Chondrocyte (in vitro differentiated cells): ENCODE measurements at places on chromosomes 12 and 14.

DNA sequence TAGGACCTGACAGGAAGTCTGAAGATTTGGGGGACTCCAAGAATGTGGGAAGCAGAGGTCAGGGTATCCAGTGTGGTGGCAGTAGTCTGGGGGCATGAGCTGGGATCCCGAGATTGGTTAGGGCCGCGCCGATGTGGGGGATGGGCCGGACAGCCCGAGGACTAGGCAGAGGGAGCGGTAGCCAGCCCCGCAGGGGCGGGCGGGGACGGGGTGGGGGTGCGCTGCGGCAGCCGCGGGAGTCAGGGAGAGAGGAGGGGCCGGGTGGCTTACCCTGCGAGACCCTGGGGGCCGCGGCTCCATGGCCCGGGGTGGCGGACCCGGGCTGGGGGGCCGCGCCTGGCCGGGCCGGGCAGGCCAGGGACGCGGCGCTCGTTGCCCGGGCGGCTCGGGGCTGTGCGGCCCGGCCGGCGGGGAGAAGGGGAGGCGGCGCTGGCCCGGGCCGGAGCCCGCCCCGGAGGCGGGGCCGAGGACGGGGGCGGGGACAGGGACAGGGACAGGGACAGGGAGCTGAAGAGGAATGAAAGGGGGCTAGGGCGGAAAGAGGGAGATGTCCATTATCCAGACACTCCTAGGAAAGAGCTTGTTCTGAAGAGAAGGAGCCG, 5.6 kb downstream of the ZNF385A start:
- peak overlapping the region; percentile 81 for H3K4me3 ChIP-seq
- peak overlapping the region; percentile 41 for H3K27ac ChIP-seq
- H3K4me1 ChIP-seq: peaks cover 41% of the 10 kb centered on the region
- no peaks in the 10 kb centered on the region for H3K27me3 ChIP-seq

DNA sequence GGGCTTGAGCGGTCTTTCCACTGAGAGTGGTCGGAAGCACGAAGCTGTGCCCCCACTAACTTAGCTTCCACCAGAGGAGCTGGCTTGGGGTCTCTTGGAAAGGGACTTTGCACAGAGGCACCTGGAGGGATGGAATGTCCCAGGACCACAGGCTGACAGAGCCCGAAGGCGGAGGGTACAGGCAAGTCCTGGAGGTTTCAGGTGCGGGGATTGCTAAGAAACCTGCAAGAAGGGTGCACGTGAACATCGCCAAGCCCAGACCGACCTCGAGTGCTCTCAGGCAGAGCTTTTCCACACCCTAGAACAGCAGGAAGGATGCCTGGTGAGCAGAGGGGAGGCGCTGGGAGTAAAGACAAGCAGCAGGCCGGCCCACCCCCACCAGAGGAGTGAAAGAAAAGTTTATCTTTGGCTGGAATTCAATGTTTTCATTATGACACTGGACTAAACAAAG, 61.6 kb downstream of the SERPINA3 start:
- no peak overlapping the region for H3K4me3 ChIP-seq
- H3K27me3 ChIP-seq: no peaks in the 10 kb centered on the region
- H3K4me1 ChIP-seq: peaks cover 8% of the 10 kb centered on the region
- no peaks in the 10 kb centered on the region for H3K36me3 ChIP-seq
- peak; percentile 46 for DNase-seq

DNA sequence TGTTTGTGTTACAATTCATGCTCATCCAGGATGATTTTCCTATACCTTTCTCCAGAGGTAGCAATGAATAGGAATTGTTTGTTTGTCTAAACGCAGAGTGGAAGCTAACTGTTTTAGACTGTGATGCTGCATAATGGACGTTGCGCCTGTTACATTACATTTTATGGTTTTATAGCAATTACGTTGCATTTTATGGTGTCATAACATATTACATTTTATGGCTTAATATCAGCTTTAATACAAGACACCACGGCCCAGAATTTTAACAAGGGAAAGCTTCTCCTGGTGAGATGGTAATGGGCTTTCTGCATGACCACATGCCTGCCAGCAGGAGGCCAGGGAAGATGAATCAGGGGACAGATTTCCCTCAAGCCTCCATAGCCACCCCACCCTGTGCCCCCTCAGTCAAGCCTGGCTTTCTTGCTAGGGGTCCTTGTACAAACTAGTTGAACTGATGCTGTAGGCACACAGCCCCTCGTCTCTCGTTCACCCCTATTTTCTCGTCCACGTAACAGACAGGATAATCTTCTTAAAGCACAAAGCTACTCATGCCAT, 56.5 kb downstream of the HSPB8 start:
- H3K4me1 ChIP-seq: no peaks in the 10 kb centered on the region
- H3K4me3 ChIP-seq: no peak overlapping the region
- DNase-seq: no peak
- H3K27me3 ChIP-seq: peaks cover 13% of the 10 kb centered on the region
- H3K36me3 ChIP-seq: no peaks in the 10 kb centered on the region
- H3K27ac ChIP-seq: no peak overlapping the region

DNA sequence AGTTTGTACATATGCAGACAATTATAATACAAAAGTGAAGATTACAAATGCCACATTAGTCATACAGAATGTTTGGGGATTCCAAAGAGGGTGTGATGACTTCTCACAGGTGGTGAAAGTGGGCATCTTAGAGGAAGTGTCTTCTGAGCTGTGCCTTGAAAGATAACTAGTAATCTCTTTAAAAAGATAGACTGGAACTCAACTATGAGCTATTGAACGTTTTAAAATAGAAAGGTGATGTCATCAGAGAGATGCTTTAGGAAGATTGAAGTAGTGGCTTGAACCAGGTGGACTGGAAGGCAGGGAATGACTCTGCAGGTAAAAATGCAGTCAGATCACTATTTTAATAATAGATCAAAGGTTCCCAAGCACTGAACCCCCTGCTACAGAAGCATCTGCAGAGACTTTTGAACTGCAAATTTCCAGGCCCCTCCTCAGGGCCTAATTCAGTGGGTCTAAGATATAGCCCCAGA, 50.3 kb downstream of the SYT1 start:
- H3K4me3 ChIP-seq: no peak overlapping the region
- peaks cover 2% of the 10 kb centered on the region for H3K36me3 ChIP-seq
- peaks cover 25% of the 10 kb centered on the region for H3K27me3 ChIP-seq
- H3K27ac ChIP-seq: no peak overlapping the region

GRCh38 chr12:111638556-111638955, 39.4 kb upstream of the ATXN2 start:
- H3K27me3 ChIP-seq: no peaks in the 10 kb centered on the region
- H3K4me3 ChIP-seq: no peak overlapping the region
- H3K27ac ChIP-seq: peak overlapping the region; percentile 68
- peaks cover 26% of the 10 kb centered on the region for H3K4me1 ChIP-seq
- peaks cover 9% of the 10 kb centered on the region for H3K36me3 ChIP-seq

- no peaks in the 10 kb centered on the region for H3K27me3 ChIP-seq
- H3K27ac ChIP-seq: peak overlapping the region; percentile 52
- H3K4me3 ChIP-seq: no peak overlapping the region
- H3K36me3 ChIP-seq: peaks cover 8% of the 10 kb centered on the region
- peaks cover 8% of the 10 kb centered on the region for H3K4me1 ChIP-seq
Measured at GRCh38 chr14:50319721-50320120, 7.6 kb downstream of the DMAC2L start.

DNA sequence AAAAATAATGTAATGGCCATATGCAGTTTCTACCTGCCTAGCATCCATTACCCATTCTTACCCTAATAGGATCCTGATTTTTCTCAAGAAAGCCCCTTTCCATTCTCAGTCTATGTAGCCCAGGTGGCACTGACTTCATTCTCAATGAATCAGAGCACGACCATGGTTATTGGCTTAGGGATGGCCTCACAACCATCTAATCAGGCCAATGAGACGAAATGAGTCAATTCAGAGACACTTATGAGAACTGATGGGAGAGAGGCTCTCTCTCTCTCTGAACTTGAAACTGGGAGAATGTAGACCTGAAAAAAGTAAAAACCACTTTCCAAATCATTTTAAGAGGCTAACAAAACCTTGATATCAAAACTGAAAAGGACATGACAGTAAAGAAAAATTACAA, 45.3 kb upstream of the OXA1L start:
- H3K4me1 ChIP-seq: no peaks in the 10 kb centered on the region
- DNase-seq: no peak
- H3K27ac ChIP-seq: no peak overlapping the region
